ENCODE measurements at places on chromosomes 2 and 18.

DNA sequence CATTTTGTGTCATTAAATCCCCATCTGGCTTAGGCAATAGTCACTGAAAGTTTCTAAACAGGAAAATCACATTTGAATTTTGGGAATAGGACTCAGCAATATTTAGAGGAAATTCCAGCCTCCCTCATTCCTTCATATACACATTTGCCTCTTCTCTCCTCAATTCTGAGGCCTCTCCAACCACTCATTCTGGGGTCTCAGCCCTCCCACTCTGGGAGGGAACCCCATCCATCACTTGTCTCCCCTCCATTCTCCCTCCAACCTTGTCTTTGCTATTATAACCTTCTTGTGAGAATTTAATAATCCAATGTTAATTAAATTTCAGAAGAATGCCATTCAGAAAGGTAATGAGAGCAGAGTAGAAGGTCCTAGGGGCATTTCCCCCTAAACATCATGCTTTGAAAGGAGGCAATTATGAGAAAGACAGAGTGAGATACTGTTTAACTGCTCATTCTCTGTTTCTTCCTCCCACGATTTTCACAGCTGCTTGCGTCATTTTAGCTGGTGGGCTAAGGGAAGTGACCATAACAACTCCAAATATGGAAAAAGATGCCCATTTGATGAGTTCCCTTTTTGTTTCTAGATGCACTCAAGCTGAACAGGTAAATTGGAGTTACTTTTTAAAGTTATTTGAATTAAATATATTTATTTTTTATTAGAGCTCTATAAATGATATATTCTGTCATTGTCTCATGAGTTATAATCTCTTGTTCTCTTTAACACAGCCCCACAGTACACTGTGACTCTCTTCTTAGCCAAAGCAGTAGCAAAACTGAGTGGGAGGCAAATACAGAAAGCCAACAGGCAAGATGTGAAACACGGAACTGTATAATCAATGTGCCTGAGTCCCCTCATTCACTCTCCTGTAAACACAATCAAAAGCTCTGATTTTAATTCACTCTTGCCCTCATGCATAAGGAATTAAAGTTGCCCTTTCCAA is 135.1 kb downstream of the DLGAP1 start:
- no peak for DNase-seq

- no peak for DNase-seq
Measured at GRCh38 chr2:217040099-217040498, 180.2 kb upstream of the TNP1 start.

DNA sequence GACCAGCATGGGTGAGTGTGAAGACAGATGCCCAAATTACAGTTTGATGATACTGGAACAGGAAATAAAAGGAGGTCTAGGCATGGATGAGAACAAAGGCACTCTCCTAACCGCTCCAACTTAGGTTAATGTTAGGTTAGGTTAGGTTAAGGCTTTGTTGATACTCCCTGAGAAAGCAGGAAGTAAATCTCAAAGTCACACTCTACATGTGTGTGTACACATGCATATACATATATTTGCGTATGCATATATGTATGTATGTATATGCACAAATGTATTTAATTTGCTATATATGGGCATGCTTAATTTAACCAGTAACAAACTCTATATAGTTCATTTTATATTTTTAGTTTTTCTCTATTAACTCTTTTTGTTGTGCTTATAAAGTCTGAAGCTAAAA is 139.3 kb downstream of the UPP2 start:
- no peak for DNase-seq

- DNase-seq: peak; percentile 89
Measured at GRCh38 chr2:203811491-203812221, 55.9 kb upstream of the CTLA4 start.

DNA sequence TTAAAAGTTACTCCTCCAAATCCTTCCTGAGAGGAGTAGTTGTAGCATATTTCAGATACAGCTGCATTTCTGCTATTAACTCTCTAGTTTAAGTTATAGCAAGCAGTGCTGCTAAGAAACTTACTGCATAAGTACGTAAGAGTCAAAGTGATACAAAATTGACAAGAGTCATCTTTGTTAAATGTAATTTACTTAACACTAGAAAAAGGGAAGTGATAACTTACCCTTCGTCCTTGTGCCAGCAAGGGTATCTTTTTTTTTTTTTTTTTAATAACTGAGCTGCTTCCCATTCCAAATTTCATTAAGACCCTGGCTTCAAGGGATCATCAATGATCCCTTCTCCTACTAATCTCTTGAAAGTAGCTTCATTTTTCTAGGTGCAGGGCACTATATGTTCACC is 493.0 kb downstream of the PLCL1 start:
- DNase-seq: no peak

DNA sequence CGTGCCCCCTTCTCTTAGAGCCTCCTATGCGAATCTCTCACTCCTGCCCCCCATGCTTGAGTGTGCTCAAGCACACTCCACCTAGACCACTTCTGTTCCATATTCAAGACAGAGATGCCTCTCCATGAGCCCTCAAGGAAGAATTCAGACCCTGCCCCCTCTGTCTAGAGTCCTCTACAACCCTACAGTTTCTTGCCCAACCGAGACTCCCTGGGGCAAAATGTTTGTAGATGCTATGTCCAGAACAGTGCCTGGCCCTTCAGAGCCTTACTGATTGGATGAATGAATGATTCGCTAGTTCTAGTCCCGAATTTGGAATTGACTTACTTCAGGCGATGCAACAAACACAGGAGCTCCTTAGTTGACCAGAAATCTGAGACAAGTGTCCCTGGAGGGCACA is 8.7 kb downstream of the APCDD1 start:
- no peak for DNase-seq

DNA sequence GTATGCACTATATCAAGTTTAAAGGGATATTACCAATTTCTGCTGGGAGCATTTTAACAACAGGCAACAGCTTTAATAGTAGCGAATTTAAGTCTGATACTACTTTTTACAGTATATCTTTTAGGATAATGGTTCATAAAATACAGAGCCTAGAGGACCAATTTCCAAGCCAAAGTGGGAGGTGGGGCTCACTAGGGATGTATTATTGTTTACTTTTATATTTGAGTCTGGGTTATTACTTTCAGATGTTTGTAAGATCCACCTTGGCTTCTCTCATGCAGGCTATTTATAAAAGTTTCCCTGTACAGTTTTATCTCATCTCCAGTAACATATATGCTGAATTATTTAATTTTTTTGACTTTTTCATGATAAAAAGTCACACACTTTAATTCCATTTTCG is 242.0 kb downstream of the CMPK2 start:
- no peak for DNase-seq

- no peak for DNase-seq
Measured at GRCh38 chr2:215693193-215693998, 257.5 kb upstream of the FN1 start.

DNA sequence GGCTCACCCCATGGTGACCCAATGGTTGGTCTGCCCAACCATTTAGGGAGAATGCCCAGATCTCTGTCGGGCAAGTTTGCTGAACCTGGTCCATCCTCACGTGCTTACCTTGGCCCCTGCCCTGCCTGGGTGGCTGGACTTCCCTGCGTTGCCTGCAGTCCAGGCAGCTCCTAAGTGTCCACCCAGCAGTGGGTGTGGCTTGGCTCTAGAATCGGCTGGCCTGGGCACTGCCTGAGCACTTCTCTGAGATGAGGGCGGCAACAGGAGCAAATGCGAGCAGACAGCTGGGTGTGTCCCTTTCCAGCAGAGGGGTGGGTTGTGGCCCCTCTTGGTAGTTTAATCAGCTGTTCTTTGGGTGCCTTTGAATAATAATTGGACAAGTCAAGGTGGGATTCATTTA is 11.3 kb downstream of the PCARE start:
- no peak for DNase-seq

GRCh38 chr2:178241844-178242551 is 47.7 kb downstream of the OSBPL6 start:
- no peak for DNase-seq

DNA sequence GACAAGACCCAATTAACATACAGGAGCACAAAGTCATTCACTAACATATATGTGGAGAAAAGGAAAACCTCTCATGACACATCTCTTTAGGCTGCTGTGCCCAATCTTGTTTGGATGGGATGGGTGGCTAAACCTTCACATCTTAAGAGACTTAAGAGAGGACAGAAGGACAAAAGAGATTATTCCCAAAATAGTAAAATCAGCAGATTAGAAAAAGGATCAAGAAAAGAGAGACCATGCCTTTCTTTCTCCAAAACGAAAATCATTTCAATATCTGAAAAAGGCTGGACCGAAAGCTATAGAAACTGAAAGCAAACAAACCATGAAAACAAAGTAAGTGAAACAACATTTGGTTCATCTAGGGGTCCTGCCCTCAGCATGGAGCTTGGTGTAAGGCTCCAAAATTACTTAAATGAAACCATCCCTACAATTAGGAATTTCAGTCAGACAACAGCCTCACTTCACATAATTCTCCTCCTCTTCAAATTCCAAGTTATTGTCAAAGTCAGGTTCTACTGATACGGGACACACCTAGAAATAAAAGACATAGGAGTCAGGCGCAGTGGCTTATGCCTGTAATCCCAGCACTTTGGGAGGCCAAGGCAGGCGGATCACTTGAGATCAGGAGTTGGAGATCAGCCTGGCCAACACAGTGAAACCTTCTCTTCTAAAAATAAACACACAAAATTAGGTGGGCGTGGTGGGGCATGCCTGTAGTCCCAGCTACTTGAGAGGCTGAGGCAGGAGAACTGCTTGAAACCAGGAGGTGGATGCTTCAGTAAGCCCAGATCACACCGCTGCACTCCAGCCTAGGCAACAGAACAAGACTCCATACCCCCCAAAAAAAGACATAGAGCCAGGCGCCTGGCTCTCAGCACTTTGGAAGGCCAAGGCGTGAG is 5.2 kb downstream of the STARD7 start:
- no peak for DNase-seq

DNA sequence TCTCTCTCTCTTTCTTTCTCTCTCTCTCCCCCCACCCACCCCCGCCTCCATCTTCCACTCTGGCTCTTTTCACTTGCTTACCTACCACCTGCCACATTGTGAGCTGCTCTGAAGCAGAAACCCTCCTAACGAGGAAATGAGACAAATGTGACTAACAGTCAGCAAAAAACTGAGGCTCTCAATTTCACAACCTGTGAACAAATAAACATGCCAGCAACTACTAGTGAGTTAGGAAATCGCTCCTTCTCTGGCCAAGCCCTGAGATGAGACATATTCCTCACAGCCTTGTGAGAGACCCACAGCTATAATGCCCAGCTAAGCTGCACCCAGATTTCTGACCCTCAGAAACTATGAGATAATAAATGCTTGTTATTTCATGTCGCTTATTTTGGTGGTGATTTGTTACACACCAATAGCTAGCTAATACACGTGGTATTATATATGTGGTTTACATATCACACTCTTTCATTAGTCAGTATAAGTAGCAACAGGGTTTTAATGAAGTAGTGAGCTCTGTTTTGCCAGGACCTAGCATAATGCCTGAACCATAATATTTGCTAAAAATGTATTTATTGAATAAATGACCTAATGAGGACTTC is 8.4 kb upstream of the ZNF521 start:
- DNase-seq: no peak

- DNase-seq: no peak
Measured at GRCh38 chr2:146992057-146992456, 852.8 kb upstream of the ACVR2A start.

DNA sequence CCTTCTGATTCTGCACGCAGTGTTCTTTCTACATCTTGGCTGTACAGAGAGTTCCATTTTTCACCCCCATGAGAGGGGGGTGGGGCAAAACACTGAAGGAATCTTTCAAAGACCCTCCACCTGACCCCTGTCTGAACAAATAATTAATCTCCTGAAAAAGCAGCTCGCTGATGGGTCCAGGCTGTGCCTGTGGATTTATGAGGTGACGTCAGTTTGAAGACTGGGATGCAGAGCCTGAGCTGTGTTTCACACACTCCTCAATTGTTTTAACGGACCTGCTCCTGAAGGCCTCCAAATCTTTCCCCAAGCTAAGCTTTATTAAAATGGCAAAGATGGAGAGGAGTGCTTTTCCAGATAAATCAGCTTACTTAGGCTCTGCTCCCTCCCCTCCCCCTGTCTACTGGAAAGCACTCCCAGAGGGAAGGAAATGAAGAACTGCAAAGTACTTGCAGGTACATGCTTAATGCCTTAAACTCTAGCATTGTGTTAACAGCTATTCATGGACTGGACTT is 390.2 kb upstream of the TNP1 start:
- DNase-seq: no peak

- DNase-seq: no peak
Measured at GRCh38 chr2:198452327-198452726, 647.9 kb downstream of the PLCL1 start.

DNA sequence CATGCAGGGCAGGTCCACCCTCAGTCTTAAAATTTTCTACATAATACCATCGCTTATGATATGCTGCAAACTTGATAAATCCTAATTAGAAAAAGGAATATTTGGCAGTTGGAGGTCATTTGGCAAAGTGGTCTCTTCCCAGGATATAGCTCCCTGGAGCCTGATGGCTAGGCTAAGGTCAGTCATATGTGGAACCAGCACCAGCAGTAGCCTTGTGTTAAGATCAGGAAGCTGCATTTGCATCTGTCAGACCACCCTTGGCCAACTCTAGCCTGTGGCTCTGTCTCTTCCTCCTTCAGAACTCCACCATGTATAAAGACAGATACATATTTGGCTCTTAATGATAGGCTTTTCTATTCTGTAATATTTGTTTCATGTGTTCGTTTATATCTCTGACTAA is 5.4 kb upstream of the HK2 start:
- DNase-seq: no peak

DNA sequence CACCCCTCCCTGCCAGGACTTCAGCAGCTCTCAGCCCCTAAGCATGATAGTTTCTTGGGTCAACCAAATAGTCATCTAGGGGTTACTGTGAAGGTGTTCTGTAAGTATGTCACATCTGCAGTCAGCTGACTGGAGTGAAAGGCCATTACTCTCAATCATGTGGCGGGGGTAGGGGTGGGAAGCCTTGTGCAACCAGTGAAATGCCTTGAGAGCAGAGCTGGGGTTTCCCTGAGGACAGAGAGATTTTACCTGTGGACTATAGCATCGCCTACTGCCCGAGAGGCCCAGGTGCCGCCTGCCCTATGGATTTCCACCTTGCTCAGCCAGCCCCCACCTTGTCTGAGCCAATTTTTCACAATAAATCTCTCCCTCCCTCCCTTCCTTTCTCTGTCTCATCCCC is 20.9 kb upstream of the KLF11 start:
- no peak for DNase-seq

- DNase-seq: peak; percentile 66
Measured at GRCh38 chr2:207423886-207424285, 105.9 kb upstream of the CREB1 start.

DNA sequence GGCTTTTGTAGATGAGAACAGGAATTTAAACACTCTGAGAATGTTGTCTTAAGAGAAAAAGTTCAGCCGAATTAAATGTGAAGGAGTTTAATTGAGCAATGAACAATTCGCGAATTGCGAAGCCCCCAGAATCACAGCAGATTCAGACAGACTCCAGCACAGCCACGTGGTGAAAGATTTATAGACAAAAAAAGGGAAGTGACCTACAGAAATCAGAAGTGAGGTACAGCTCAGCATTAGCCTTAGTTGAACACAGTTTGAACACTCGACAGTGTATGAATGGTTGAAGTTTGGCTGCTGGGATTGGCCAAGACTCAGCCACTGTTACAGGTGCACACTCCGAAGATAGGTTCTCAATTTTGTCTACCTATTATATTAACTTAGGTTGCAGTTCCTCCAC is 264.0 kb upstream of the CHST9 start:
- no peak for DNase-seq

GRCh38 chr18:79197531-79197930 is 128.3 kb downstream of the ATP9B start:
- DNase-seq: no peak

- DNase-seq: no peak
Measured at GRCh38 chr2:9800639-9800974, 42.7 kb upstream of the TAF1B start.

GRCh38 chr2:10158681-10159080 is 36.1 kb downstream of the RRM2 start:
- no peak for DNase-seq
